Subcutaneous preadipocyte (primary cell): ENCODE measurements at places on chromosomes 12 and 14. TPM values are rescaled to one million over a fixed set of nuclear protein-coding genes. Genes with fewer than 3 reads are reported as not detected.

The RFX4 gene
- total RNA-seq = not detected in 2 replicates

The RNASE2 gene
- not detected in 2 replicates for total RNA-seq

The KLRF2 gene
- total RNA-seq = not detected in 2 replicates

The PTPRB gene
- total RNA-seq = under 0.01 TPM in 1 of 2 replicates, not detected in the other

The TMEM30B gene
- total RNA-seq = under 0.01 and 0.20 TPM in 2 replicates

The HOTAIR gene
- not detected in 2 replicates for total RNA-seq

The RASSF8 gene
- total RNA-seq = 69.4 and 118 TPM in 2 replicates
